Hematopoietic multipotent progenitor cell treated with erythropoietin and hydrocortisone succinate and interleukin-3 and kit ligand, for 17 days (in vitro differentiated cells): ENCODE measurements at places on chromosomes 1 and 21.

DNA sequence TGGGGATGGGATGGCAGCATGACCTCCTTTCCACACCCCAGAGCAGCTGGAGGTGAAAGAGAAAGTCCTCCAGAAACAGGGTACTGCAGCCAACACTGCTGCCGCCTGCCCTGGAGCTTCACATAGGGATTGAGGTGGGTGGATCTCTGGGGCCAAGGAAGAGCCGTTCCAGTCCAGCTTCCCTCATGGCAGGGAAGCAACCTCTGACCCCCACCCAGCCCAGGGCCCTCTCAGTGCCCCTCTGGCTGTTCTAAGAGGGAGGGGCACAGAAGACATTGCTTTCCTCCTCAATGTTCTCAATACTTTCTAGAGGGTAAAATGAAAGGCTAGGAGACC is 5.7 kb downstream of the KIF21B start:
- no peak for DNase-seq

DNA sequence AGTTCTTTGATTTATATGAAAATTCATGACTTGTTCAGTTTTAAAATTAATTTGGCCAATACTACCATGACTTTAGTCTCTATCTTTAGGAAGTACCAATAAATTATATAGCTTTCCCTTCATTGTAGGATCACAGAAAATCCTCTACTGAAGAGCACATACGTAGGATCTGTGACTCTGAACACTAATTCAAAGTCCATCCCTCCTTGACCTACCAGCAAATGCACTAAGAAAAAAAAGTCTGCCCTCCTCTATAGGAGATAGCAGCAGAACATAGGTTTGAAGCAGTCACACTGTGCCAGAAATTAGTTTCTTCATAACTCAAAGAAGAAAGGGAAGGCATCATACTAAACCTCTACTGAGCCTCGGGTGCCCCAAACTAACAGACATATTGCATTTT is 16.5 kb downstream of the BRWD1 start:
- DNase-seq = no peak

DNA sequence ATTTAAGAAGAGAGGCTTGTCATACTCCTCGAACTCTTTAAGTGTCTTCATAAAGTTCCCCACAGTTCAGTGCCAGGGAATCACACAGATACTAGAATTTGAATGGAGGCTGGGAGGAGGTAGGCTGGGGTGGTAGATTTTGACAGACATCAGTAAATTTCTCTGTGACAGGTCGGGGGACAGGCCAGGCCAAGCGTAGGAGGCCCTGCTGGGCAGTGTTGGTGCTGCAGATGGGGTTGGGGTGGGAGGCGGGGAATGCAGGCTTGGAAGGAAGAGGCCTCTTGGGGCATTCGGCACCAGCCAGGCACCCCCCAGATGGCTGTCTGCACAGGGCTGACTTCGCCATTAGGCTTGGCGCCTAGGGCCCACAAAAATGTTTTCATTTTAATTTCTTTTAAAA is 84.0 kb downstream of the MAN1C1 start:
- DNase-seq = no peak

DNA sequence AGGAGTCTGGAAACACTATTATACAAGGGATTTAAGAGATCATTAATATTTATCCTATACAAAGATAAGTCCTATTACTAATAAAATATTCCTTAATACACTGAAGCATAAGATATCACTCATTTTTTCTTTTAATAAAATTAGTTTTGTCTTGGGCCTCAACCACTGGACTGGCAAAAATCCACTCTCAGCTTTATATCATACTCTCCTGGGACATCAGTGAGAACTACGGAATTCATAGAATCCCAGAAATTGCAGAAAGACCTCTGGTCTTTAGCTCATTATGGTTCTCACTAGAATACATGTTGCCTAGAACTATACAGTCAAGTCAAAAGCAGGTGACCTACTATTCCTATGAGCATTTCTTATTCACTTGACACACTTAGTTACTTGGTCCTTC is 285.0 kb downstream of the LRRC40 start:
- DNase-seq = no peak

GRCh38 chr1:212937034-212937433 is 13.3 kb upstream of the VASH2 start:
- DNase-seq = no peak

DNA sequence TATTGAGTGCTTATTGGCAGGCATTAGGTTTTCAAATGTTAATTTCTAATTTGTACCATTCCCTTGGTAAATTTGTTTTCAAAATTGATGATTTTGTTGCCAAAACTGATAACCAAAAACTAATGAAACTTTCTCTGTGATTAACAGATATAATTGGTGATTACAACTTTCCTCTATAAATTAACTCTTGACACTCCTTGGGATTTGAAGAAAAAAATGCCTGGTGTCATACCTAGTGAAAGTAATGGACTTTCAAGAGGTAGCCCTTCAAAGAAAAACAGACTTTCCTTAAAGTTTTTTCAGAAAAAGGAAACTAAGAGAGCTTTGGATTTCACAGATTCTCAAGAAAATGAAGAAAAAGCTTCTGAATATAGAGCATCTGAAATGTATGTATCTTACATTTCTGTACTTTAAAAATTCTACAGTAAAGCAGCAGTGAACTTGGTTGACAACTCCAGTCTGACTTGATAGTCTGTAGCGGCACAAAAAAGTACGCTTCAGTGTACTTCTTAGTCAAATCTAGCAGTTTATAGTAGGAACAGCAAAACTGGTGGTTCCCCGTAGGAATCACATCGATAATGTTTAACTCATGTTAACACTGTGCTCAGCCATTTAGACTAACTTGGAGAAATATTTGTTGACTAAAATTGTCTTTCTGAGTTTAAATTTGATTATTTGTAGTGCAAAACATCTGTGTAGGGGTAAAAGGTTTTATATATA is 3.0 kb downstream of the USP1 start:
- DNase-seq = no peak

GRCh38 chr1:116726872-116727820 is 27.1 kb upstream of the CD2 start:
- DNase-seq = no peak

DNA sequence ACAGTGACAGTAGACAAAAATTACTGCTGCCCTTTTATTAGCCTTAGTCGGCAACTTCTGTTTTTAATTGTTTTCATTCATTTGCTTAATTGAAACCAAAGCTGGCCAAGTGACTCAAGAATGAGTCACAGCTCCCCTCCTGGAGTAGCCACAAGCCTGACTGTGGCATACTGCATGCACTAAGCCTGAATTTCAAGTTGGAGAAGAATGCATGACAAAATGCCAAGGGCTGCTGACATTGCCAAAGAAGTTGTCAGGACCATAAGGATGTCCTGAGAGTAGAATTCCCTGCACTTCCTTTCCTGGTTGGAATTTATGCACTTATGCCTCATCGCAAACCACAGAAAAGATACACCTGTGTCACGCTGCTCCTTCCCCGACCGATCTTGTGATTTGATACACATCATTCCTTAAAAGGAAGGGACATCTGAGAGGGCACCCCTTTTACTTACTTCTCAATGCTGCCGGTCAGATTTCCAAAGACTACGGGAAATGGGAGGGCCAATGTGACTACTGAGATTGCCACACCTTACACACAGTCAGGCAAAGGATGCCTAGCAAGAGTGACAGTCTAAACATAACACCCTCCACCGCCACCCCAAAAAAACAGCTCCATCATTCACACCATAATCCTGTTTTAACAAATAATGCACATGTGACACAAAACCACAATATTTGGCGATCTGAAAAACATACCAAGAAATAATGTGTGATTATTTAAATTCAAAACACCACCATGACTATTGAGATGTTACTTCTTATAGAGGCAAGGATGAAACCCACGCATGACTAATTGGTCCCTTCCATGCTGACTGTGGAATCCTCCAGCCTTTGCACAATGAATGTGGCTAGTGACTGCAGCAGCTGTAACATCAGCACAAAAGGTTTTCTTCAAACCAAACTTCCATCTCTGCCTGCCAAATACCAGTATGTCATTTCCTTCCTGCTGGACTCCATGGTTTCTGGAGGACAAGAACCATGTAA is 28.2 kb downstream of the VAV3 start:
- no peak for DNase-seq

GRCh38 chr1:10765304-10765703 is 31.1 kb downstream of the CASZ1 start:
- DNase-seq = no peak

- no peak for DNase-seq
Measured at GRCh38 chr1:16324456-16324890, 27.8 kb downstream of the FBXO42 start.

GRCh38 chr1:12384836-12385456 is 155.1 kb downstream of the VPS13D start:
- DNase-seq = no peak

GRCh38 chr1:236393681-236394481 is at the start of gene EDARADD:
TSS of gene EDARADD (plus strand) at chr1:236394286. CDS start at chr1:236394445, 159 bp downstream.
- DNase-seq = no peak

GRCh38 chr21:41769933-41770332 is 3.1 kb upstream of the RIPK4 start:
- DNase-seq = no peak
